ENCODE measurements at places on chromosomes 5 and 9.

DNA sequence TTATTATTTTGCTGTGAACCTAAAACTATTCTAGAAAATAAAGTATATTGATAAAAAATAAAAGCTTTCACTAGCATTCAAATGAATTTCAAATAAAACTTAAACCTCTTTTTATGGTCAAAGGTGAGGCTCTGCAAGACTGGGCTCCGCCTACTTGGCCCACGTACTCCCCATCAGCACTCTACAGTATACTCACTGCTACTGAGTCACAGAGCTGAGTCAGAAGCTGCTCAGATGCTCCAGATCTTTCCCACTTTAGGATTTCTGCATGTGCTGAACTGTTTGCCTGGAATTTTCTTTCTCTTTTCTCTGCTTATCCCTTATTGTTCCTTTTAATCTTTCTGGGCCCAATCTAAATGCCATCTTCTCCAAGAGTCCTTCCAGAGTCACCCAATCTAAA is 331.9 kb upstream of the CCNG1 start:
- no peak for DNase-seq

GRCh38 chr5:164721656-164722055 is 1216.2 kb downstream of the MAT2B start:
- DNase-seq, result no peak

GRCh38 chr5:86881493-86882090 is 263.9 kb downstream of the COX7C start:
- DNase-seq, result no peak

DNA sequence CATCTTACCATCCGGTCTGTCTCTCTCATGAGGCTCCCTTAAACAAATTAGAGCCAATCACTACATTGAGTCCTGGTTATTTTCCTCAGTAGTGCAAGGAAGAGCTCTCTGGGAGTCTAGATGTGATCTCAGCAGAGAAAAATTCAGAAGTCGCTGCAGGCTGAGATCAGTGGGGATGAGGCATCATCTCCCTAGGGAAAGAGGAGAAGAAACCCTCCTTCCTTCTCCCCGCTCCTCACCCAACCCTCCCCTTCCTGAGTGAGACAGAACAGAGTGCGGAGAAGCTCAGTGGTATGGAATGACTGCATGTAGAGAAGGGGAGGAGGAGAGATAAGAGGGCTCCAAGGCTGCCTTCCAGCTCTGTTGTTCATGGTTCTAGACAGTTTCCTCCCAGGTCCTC is 80.5 kb downstream of the PAPPA start:
- DNase-seq, result no peak

DNA sequence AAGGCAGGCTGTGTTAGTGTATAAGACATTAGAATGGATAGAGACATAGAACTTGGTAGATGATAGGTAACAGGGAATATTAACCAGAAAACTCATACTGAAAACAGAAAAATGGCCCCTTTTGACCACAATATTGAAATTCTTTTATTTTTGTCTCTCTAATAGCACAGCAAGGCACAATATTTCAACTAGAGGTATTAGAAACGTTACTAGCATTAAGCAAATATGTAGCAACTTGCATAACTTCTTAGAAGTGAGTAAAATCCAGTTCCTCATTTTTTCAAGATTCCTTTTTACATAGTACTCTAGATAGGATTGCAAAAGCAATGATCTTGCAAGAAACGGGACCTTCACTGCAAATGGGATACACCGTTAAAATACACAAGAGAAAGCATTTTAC is 102.7 kb upstream of the VCAN start:
- DNase-seq, result no peak

DNA sequence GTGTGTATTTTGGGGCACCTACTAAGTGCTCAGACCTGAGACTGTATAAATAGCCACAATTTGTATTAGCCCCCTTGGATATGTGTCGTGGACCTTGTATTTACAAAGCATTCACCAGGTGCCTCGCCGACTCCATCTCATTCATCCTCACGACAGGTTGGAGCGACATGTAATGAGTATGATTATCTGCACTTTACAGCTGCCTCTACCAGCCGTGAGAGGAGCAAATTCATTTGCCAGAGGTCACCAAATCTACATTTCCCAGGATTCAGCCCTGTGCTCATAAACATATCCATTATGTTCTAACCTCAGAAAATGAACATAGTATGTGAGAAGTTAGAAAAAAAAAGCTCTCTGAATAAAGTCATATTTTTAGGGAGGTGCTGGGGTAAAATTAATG is 167.4 kb downstream of the ZDHHC21 start:
- DNase-seq, result no peak

- DNase-seq, result no peak
Observed at GRCh38 chr5:169657127-169657526, 20.1 kb downstream of the DOCK2 start.

DNA sequence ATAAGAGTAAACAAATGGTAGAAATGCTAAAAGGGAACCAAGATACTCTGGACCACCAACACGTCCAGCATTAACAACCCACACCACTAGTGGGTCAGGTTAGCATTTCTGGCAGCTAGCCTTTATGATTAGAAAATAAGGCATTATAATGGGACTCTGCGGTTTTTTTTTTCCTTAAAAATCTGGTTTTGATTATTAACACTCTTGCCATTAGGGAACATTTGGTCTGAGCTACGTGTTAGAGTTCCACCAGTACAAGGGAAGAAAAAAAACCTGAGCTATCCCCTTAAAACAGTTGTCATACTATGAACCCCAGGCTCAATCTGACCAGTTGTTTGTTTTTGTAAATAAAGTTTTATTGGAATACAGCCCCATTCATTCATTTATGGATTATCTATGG is 110.4 kb downstream of the NTRK2 start:
- DNase-seq, result no peak

DNA sequence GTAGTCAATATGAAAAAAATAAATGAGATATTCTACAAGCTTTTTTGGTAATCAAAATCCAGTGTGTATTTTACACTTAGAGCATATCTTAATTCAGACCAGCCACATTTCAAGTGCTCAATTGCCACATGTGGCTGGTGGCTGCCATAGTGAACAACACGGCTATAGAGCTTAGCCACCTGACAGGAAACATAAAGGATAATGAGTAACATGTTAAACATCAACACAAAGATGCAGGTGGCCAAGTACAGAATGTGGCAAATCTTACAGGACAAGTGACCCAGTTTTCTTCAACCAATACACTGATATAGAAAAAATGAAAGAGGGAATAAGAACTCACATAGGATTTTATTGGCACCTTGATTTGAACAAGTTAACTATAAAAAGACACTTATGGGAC is 61.4 kb downstream of the KIF24 start:
- no peak for DNase-seq

DNA sequence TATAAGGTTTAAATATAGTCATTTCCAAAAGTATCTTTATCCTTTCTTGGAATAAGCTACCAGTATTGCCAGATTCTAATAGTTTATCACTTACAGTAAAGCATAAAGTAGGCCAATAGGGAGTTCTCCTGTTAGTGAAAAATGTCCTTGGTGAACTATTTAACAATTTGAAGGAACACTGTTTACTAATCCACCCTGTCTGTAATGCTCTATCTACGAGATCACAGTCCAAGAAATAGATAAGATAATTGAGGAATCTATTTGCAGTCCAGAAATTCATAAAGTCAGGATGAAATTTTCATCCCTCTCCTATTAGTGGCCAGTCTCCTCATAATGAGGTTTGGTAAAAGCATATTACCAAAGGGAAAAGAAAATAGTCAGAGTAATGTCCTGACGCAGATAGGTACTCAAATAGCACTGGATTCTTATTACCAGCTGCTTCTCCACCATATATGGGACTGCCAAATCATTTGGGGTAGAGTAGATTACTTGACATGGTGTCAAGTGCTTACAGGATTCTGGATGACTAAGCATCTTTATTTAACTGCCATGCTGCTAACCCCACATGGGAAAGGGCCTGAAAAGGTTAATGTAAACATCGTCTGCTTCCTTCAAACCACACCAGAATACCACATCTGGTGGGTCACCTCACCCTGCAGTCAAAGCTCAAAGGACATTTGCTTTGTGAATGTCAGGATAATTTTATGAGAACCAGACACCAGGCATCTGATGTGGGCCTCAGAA is 808.1 kb downstream of the EFNA5 start:
- no peak for DNase-seq

DNA sequence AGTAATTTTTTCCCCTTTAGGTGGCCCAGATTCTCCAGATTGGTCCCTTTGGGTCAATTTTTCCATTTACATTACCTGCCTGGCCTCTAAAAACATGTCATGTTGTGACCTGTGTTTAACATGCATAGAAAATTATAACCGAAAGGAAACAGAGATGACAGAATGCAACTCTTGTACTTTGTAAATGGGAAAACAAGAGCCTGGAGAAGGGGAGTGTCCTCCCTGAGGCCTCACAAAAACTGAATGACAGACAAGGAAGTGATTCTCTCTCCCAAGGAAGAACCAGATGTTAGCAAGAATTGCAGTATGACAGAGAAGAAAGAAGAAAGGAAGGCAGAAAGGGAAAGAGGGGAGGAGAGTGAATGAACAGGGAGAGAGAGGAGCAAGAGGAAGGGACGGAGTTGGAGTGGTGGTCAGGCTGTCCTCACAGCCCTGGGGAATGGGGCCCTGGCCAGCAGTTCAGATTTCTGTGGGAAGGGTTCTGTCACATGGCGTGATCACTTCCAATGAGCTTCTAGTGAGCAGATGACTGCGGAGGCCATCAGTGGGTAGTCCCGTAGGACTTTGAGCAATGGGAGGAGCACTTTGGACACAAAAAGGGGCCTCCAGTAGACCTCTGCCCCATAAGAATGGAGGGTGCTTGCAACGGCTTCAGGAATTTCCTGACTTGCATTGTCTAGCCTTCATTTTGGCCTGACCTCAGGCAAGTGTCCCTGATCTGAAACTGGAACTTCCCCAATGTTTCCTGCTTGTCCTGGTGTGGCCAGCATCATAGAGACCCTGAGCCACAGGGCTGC is 31.6 kb downstream of the ABLIM3 start:
- DNase-seq, result no peak

GRCh38 chr5:176660860-176661641 is 13.8 kb downstream of the TSPAN17 start:
- peak; percentile 54 for DNase-seq

DNA sequence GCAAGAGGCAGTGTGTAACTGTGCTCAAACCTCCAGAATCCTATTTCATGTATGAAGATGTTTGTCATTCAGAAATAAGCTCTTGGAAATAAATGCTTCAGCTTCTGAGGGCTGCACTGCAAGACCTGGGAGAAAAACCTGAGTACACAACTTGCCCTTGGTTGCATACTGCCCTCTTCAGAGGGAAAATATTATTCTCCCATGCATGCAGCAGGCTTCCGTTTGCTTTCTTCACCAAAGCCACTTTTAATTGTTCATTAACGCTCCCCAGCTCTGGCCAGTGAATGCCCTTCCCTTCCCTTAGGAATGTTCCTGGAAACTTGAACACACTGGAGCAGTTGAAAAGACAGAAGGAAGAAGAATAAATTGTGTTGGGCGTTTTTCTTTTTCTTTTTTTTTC is 2.5 kb upstream of the WHRN start:
- peak; percentile 46 for DNase-seq

- DNase-seq, result no peak
Observed at GRCh38 chr9:111915425-111915758, 18.8 kb downstream of the UGCG start.

- DNase-seq, result no peak
Observed at GRCh38 chr9:136044207-136044970, 50.7 kb downstream of the NACC2 start.

DNA sequence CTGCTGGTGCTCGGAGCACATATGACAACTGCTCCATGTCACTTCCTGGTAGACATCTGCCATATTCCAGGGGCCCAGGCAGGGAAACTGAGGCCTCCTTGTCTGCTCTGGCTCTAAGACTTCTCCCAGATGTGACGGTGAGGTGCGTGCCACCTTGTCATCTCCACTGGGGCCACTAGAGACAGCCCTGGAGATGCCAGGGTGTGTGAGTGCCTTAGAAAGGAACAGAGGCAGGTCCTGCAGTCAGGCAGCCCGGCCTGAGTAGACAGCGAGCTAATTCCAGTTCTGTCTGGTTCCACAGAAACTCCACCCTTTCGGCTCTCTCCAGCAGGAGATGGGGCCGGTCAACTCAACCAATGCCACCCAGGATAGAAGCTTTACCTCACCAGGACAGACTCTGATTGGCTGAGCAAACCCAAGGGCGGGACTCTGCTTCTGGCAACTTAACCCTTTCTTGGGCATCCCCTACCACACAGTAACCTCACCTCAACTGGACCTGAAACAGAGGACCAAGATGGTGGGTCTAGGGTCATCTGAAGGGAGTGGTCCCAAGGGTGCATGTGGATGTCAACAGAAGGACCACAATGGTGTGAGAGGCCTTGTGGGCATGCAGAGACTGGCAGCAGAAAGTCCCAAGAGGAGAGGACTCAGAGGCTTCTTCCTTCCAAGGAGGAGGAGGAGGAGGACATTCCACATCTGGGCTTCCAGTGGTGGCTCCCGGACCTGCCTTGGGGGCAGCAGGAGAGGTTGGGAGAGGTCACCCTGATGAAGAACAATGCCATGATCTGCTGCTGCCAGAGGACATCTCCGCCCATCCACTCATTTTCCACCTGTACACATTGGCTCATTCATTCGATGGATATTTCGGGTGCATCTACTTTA is 77.7 kb downstream of the RGS3 start:
- DNase-seq, result no peak

- no peak for DNase-seq
Observed at GRCh38 chr9:14293801-14294200, 20.1 kb downstream of the NFIB start.

GRCh38 chr5:142952229-142952628 is 182.1 kb downstream of the ARHGAP26 start:
- no peak for DNase-seq

Measured in T-helper 2 cell (primary cell).